ENCODE measurements at places on chromosomes 2 and 18.

DNA sequence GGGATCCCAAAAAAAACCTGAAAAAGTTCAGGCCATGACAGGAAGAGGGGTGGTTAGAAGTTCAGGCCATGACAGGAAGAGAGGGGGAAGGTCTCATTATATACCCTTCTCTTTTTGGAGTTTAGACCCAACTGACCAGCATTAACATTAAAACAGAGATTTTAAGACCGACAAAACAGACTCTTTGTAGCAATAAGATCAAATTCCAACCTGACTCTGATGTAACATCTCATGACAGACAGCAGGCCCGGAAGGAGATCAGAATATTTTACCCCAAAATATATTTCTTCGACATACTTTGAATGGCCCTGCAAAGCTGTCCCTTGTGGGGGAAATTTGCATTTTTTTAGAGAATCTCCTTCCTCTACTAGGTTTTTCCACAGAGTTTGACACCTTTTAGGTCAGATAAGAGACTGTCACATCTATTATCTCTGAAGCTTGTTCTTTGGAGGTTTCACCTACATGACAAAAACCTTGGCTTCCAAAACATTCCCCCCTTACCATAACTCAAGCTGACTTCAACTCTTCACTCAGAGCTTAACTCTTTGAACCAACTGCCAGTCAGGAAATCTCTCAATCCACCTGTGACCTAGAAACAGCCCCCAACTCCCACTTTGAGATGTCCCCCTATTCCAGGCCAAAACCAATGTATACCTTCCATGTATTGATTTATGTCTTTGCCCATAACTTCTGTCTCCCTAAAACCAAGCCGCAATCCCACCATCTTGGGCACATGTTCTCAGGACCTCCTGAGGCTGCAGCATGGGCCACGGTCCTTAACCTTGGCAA lies 51.0 kb upstream of the B3GNT2 start:
- no peak for DNase-seq

GRCh38 chr18:69161383-69162028 lies 239.2 kb upstream of the DOK6 start:
- peak; percentile 83 for DNase-seq

DNA sequence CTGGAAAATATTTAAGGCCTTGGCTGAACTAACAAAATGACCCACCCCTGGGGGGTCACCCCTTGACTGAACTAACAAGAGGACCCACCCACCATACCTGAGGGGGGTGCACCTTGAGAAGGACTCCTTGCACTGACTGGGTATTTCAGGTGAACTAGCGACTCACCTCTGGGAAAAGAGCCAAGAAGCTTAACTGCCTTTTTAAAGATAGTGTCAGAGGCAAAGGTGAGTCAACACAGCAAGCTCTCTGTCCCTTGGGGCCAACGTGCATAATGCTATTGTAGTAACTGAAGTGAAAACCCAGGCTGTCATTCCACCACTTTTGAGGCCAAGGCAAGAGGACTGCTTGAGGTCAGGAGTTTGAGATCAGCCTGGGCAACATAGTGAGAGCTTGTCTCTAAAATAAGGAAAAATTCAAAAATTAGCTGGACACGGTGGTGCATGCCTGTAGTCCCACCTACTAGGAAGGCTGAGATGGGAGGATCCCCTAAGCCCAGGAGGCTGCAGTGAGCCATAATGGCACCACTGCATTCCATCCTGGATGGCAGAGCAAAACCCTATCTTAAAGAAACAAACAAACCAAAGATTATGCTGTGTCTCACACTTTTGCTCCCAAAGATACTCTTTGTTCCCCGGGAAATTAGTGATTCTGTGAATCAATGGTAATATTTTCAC lies 36.4 kb upstream of the ZCCHC2 start:
- peak; percentile 25 for DNase-seq

DNA sequence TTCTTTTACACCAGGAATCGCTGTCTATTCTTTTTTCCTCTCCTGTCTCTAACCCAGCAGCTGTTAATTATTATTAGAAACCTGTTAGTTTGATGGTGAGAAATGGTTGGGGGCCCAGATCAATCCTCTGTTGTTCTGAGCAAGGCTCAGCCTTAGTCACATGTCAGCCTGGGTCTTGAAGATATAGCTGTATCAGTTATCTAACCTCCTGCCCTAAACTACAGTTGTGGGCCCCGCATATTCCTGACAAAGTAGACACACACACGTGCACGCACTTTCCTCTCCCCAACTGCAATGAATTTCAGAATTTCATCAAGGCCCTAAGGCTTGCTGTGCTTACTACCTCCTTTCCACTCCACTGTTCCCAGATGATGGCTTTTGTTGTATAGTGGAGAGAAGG lies 54.6 kb downstream of the OLA1 start:
- DNase-seq: no peak

- no peak for DNase-seq
These were observed 917 bp downstream of the MPPE1 start for GRCh38 chr18:11906926-11907874.

- no peak for DNase-seq
These were observed 132.1 kb downstream of the NFATC1 start for GRCh38 chr18:79527656-79528315.

DNA sequence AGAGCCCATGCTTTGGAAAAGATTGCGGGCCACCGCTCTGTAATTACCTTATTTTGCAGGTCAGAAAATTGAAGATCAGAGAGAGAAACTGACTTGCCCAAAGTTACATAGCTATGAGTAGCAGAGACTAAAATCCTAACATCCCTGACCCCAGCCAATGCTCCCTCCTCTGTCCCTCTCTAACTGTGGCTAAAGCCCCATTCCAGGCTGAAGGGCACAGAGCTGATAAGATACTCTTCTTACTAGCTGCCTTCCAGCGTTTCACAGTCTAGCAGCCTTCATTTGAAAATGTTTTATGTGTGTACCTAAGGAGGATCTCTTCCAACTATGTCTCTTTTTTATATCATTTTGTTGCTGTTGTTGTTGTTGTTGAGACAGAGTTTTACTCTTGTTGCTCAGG lies 81.4 kb upstream of the LRATD1 start:
- no peak for DNase-seq

- peak; percentile 59 for DNase-seq
These were observed 69.9 kb upstream of the DLX2 start for GRCh38 chr2:172172513-172173173.

- no peak for DNase-seq
These were observed 158.0 kb upstream of the RAB6C start for GRCh38 chr2:129821445-129821844.

DNA sequence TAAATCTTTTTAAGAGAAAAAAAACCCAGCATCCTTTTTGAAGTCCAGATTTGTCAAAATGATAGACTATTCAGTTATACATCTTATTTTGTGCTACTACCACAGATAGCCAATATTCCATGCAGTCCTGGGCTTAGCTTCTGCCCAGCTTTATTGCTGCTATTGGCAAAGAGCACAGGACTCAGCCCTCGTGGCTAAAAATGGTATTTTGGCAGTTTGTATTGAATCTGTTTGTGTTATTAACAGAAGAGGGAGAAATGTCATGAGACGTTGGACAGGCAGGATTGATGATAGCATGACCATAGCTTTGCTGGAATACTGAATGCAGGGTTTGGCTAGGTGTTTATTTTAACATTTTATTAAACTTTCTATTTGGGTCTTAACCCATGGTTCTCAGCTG lies 19.4 kb downstream of the ELAC1 start:
- no peak for DNase-seq

- no peak for DNase-seq
These were observed 34.4 kb downstream of the VRK2 start for GRCh38 chr2:58081000-58081399.

GRCh38 chr2:63057249-63058143 lies 6.9 kb downstream of the OTX1 start:
- DNase-seq: no peak

DNA sequence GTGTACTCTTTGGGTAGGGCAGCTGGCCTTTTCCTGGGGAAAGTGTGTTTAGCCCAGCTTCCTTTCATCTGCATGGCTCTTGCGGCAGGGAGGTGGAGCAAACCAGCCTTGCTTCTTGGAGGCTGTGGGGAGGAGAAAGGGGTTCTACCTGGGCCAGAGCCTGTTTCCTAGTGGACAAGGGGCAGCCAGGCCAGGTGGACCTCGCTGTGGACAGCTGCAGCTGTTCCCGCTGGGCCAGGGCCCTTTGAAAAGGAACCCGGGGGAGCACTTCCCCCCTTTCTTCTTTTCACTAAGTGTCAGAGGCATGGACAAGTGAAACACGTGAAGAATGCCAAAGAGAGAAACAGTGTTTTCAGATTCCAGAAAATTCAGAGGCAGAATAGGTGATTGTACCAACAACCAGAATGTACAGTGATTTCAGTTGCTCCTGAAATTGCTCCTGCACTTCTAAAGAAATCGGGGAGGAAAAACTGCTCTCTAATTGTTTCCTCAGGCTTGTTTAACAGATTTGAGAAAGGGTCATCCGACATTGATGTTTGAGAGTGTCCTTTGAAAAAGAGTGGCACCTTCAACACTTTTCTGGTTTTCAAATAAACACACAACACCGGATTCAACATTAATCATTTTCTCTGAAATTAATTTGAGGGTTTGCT lies 3.9 kb downstream of the GLI2 start:
- no peak for DNase-seq

All from fibroblast of skin of back (primary cell).